ENCODE measurements at places on chromosomes 5 and 9. TPM values are rescaled to one million over a fixed set of nuclear protein-coding genes. Genes with fewer than 3 reads are reported as not detected.
A peak's percentile ranks its signal among the peaks of the same experiment; 100 is the strongest.

SLC45A2 gene
- 0.82 TPM for total RNA-seq

GRCh38 chr9:33721674-33722358, 73.5 kb upstream of the PRSS3 start:
- peak; percentile 83 for DNase-seq

DNA sequence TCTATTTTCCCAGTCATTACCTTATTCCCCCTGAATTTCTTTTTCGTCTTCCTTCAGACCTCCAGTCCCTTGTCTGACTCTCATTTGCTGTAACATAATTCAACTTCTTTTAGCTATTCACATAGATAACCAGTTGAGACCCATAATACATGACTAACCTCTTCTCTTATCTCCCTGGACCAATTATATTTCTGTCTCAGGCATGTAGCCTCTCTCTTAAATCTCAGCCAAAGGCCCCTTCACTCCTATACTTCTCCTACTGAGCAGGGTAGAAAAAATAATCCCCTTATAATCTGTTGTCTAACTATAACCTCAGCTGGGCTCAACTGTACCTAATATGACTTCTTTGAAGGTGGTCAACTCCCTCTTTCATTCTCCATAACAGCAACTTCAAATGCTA, 20.9 kb downstream of the RANBP6 start:
- no peak for DNase-seq

DNA sequence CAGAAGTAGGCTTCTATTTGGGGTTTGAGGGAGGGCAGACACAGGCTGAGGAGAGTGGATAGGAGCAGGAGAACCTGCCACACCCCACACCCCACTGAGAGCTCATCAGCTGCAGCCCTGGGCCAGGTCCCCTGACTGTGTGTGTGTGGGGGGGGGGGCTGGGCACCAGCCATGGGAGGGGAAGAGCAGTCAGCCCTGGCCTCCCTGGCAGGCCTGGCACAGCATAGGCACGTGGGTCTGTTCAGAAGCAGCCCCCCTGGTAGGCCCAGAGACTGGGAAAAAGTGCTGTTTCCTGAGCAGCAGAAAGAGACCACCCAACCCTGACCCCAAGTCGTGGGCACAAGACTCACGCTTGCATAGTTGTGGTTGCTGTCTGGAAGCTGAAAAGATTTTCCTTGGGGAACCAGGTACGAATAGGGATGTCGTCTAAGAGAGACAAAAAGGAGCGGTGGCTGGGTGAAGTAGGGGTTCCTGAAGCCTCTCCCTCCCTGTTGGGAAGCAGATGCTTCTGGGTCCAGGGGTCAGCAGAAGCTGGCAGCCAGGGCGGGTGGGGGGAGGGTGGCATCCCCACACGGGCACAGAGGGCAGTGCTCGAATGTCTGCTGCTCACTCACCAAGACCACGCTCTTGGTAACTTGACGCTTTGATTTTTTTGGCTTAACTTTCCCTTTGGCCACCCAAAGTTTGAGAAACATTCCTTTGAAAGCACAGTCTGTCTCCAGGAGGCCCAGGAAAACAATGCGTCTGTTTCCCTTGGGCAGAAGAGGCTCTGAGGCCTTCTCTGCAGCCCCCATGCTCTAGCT, 2.9 kb downstream of the NSMF start:
- no peak for DNase-seq

- DNase-seq: no peak
Measured at GRCh38 chr5:458547-459353, 15.8 kb downstream of the EXOC3 start.

All from right atrium auricular region (tissue), 2 donors.